ENCODE measurements at places on chromosomes 2 and 18.

- no peak for DNase-seq
These were observed 364.8 kb downstream of the TGIF1 start for GRCh38 chr18:3814816-3815215.

GRCh38 chr18:79385326-79385707 is 10.4 kb upstream of the NFATC1 start:
- no peak for DNase-seq

DNA sequence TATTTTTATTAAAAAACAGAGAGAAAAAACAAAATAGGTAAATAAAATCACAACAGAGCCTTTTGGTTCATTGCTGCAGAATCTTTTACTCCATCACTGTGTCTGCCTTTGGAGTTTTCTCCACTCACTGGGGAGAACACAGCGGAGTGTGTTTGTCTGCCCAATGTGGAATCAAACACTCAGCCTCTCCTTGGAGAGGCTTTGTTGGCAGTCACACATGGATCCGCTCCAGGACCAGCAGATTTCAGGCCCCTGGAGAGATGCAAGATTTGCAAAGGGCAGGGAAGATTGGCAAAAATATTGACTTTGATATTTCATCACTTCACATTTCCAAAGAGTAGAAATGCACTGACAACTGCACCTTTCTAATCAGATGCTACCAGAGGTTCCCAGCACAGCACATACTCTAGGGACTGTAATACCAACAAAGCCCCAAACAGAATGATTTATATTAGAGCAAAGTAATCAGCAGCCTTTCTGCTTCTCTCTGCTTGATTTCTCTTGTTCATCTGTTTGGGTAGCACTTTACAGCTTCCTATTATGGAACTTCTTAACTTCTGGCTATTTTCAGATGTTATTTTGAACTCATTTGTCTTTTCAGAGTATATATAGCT is 1898.8 kb upstream of the PIK3C3 start:
- no peak for DNase-seq

- no peak for DNase-seq
These were observed 86.1 kb downstream of the SLC4A10 start for GRCh38 chr2:161710131-161710915.

- no peak for DNase-seq
These were observed 41.7 kb downstream of the KIAA2012 start for GRCh38 chr2:202114795-202115194.

DNA sequence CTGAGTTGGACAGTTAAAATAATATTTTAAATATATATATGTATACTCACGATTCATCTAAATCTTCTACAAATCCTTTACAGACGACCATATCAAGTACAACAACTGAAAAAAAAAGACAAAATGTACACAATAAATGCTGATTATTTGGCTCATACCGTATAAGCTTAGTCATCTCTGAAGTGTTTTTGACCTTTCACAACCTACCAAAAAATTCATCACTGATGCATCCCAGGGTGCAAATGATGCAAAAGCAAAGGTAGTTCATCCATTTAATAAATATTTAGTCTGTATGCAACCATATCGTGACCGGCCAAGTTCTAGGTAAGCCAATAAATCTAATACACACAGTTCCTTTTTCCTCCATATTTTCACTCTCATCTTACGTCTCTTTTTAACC is 1.1 kb downstream of the TMX3 start:
- no peak for DNase-seq

- DNase-seq, result no peak
These were observed 241.0 kb downstream of the NYAP2 start for GRCh38 chr2:225640550-225640949.

GRCh38 chr18:70991577-70991976 is 702.7 kb downstream of the SOCS6 start:
- no peak for DNase-seq

- no peak for DNase-seq
These were observed 173.1 kb downstream of the UXS1 start for GRCh38 chr2:106020821-106021661.

DNA sequence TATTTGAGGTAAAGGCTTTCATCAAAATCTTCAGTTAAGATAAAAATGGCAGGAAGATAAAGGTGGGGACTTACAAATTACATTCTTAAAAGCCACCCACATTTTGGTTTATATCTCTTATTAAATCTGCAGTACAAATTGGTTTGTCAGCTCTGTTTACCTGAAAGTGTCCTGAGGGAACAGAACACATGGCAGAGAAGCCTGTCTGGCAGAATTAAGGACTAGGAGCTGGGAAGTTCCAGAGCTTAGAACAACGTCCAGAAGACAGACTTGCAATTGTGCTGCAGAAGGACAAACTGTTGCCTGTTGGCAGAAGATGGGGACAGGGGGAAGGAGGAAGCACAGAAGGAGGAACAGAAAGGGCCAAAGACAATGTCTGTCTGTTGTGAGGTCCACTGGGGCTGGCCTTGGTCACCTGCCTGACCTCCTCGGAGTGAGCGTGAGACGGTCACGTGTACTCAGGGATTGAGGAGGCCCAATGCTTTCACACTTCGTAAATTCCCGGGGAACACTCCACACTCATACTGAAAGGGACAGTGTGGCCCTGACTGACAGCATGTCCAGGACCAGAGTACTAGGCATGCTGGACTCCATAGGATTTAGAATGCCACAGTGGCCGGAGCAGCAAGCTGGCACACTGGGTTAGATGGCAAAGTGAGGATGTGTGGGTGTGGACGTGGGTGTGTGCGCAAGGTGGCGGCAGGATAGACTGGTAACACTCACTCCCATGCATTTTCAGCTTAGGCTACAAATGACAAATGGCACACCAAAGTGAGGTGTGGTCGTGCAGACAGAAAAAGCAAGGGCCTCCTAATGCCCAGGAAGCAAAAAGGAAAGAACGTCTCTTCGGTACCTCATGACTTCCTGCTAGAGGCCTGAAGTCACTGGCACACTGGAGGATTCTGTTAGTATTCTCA is 210.9 kb upstream of the REV1 start:
- no peak for DNase-seq

- no peak for DNase-seq
These were observed 227.6 kb downstream of the MYCN start for GRCh38 chr2:16167870-16168426.

DNA sequence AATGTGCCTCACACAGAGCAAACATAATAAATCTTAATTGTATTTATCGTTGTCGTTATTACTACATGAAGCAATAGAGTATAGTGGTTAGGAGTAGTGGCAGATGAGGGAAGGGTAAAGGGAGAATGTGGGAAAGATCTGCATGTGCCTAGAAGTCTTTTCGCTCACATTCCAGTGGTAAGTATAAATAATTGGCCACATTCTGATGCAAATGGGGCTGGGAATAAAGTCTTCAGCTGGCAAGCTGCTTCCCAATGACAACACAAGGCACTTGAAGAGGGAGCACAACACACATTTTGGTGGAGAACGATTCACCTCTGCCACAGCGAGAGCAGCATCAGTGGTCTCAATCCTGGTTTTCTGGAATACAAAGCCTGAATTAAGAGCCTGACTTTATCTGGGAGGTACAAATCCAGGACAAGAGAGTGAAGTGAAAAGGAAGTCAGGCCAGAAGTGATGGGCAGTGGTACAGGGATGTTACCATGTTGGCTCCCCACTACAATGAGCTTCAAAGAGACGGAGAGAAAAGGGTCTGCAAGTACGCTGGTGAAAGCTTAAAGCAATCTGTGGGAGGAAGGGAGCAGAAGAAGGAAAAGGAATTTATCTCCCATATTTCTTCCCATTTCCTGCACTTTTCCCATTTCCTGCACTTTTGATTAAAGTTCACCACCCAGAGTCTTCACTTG is 112.3 kb downstream of the ARHGAP15 start:
- no peak for DNase-seq

GRCh38 chr2:870426-870825 is 80.2 kb upstream of the SNTG2 start:
- no peak for DNase-seq

DNA sequence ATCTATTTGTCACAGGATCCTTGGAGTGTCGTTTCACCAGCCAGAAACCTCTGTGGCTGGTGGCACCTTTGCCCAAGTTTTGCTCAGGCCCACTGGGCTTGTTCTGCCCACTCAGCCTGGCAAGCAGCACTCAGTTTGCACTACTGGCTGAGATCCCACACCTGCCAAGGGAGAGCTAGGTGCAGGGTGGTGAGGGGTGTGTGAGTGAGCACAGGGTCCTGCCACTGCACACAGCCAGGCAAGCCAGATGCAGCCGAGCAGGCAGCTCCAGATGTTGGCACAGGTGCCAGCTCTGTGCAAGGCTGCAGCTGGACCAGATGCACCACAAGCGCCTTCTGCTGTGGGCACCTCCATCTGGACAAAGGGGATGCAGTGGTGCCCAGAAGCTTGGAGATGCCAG is 281.7 kb upstream of the UBE2E3 start:
- DNase-seq, result no peak

DNA sequence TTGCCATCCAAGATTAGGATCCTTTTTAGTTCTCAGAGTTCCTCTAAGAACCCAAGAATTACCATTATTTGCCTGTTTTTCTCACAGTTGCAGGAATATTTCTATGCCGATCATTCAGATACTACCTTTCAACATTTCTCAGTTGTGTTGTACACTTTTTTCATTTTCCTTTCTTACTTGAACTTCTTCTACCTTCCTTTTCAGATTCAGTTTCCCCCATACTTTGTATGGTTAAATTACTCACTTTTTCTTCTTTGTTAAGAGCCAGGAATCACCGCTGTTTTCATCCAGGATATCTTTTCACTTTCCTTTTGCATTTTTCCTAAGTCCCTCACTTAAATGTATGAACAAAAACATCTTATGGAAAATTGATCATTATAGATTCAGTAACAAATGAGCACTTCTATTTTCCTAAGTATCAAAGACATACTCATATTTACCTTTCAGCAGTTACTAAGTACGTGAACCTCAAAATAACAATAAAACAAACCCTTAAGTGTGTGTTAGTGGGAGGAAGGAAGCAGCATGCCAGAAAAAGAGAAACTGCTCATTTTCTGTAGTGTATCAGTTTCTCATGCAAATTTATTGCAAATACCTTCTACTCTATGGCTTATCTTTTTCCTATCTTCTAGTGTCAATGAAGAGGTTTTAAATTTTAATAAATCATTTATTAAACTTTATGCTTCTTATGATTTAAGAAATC is 64.3 kb upstream of the STAT1 start:
- DNase-seq, result no peak

GRCh38 chr2:201959626-201960025 is 74.0 kb upstream of the FZD7 start:
- DNase-seq, result no peak

DNA sequence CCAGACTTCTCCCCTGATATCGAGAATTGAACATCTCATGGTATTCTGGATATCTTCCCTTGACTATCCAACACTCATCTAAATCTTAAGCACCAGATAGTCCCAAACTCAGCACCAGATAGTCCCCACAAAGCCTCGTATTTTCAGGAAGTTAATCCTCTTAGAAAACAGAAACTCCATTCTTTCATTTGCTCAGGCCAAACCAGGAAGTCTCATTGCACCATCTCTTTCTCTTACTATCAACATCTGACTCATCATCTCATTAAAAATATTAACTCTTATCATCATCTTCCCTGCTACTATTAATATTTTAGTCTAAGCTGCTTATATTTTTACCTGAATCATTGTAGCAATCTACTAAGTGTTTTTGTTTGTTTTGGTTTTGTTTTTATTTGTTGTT is 286.4 kb downstream of the GALNT13 start:
- no peak for DNase-seq

DNA sequence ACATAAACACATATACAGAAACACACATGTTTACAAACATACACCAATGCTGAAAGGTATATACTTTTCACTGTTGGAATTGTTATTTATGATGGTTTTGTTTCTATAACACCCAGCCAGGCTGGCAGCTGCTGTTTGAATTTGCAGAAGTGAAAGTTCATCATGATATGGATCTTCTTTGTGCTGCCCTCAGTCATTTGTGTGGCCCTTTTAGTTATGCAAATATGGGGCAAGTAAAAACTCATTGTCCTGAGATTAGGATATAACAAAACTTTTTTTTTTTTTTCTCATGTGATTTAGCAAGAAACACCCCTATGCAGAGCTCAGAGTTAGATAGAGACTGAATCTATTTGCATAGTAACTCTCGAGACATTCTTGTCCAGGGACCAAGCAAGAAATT is 714.1 kb downstream of the KCNJ3 start:
- no peak for DNase-seq

GRCh38 chr2:96816836-96817702 is 1.0 kb downstream of the CNNM3 start:
- DNase-seq, result no peak

DNA sequence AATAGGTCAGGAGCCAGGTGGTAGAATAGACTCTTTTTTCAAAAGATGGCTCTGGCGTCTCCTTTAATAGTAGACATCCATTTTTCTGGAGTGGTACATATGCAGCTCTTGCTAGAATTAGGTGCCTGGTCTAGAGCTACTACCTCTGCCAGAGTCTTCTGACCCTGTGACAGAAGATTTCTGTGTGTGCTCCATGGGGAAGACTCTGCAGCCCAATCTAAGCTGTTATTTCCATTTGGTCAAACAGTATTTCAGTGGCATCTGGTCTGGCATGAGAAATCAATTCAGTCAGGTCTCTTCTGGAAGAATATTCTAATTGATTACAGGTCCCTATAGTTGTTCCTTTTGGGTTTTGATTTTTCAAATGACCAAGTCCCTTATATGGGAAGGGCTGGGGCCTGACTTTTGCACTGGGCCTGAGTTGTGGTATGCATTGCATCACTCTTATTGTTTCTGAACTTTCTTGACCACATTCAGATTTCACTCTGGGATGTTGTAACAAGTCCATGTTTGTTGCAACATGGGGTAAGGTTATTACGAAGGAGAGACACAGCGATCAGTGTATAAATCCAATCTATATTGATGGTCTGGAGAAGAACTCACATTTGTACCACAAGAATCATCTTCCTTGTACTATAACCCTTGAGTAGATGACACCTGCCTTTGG is 12.1 kb downstream of the MXD1 start:
- DNase-seq, result no peak

- DNase-seq, result peak; percentile 48
These were observed 44.9 kb downstream of the TMEM37 start for GRCh38 chr2:119476301-119477112.

- DNase-seq, result no peak
These were observed 901.9 kb upstream of the ZEB2 start for GRCh38 chr2:145421841-145422240.

- no peak for DNase-seq
These were observed 369.1 kb downstream of the EIPR1 start for GRCh38 chr2:3008561-3008960.

DNA sequence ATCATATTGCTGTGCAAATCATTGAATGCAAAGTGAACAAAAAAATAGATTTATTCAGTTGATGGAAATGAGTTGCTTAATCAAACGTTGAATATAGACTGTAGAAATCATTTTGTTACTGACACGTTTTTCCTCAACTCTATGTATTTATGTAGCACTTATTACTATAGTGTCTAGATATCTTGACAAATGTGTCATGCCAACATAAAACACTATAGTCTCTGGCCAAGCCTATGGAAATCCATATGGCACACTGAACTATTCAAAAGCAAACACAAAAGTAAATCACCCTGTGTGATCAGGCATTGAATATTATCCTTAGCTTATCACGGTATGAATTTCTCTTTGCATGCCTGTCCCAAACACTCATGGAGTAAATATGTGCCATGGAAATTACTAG is 131.3 kb downstream of the ZNF804A start:
- DNase-seq, result no peak

GRCh38 chr2:119857742-119858141 is 98.0 kb downstream of the PTPN4 start:
- no peak for DNase-seq
